ENCODE measurements at places on chromosomes 3 and 15.

GRCh38 chr15:40282869-40283614 is at the start of gene ANKRD63:
ANKRD63 (minus strand) TSS chr15:40283064; CDS start chr15:40282586, 478 bp downstream.
- no peak for DNase-seq

DNA sequence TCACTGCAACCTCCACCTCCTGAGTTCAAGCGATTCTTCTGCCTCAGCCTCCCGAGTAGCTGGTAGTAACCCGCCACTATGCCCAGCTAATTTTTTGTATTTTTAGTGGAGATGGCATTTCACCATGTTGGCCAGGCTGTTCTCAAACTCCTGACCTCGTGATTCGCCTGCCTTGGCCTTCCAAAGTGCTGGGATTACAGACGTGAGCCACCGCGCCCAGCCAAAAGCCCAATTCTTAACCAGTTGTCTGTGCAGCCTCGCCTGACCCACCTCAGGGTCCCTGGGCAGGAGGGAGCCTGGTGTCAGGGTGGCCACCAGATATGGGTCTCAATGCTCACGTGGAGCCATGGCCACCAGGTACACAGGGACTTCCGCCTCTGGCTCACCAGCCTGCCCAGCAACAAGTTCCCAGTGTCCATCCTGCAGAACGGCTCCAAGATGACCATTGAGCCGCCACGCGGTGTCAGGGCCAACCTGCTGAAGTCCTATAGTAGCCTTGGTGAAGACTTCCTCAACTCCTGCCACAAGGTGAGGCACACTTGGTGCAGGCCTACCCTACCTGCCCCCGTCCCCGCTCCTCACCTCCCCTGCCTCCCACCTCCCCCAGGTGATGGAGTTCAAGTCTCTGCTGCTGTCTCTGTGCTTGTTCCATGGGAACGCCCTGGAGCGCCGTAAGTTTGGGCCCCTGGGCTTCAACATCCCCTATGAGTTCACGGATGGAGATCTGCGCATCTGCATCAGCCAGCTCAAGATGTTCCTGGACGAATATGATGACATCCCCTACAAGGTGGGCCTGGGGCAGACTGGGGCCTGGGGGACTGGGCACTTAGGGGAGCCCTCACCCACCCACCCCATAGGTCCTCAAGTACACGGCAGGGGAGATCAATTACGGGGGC is 48.6 kb downstream of the SEMA3G start:
- no peak for DNase-seq

DNA sequence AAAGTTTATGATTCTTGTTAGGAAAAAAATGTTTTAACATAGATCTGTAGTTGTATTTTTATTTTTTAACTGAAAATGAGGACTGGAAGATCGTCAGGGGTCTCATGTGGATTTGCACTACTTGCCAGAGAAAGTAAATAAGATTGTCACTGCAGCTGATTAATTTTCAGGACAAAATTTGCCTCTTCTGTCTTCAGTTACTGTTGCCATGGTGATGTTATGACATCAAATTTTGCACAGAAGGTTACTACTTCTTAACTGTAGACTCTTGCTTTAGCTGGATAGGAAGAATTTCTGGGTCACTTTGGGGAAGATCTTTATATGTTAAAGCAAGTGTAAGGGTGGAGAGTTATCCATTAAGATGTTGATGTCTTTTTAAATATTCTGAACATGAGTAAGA is 82.2 kb upstream of the WDR72 start:
- no peak for DNase-seq

- no peak for DNase-seq
Measured at GRCh38 chr15:98560338-98560737, 88.0 kb upstream of the IGF1R start.

DNA sequence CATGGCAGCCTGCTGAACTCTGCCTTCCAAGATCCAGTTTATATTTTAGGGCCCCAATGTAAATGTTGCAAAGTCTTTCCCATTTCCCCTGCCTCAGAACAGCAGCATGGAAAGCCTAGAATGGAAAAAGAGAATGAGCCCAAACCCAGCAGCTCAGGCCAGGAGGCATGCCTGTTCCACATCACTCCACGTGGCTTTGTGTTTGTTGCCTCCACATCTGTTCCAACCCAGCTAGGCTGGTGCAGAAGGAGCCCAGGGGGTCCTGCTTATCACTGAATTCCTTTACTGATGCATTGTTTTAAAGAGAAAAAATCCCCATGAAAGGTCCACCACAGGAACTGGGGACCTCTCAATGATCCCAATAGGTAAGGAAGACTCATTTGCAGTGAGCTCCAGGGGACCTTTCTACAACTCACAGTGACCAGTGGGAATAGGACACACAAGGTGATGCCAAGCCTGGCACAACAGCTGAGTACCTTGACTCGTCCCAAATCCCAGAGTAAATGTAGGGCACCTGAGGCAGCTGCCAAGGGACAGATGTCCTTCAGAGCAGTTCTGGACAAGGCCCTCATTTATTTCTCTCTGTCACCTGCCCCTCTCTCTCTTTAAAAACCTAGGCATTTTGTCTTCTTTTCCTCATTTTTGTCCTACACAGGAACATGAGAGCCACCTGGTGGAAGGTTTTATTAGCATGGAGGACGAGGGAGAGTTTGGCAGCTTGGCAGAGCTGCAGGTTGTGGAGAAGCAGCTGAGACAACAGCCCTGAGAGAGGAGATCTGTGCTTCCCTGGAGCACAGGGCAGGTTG is 41.7 kb upstream of the ADAMTS17 start:
- no peak for DNase-seq
